ENCODE measurements at places on chromosomes 5 and 9. TPM values are rescaled to one million over a fixed set of nuclear protein-coding genes. Genes with fewer than 3 reads are reported as not detected.

Gene TRIM41
- 58.3 TPM for total RNA-seq

Gene SPATA31A3
- total RNA-seq = not detected

Gene ORM2
- total RNA-seq = 0.77 TPM

Gene QRFP
- total RNA-seq = not detected

Gene OR13C2
- total RNA-seq = not detected

Gene THOC3
- total RNA-seq = 70.8 TPM

Gene MZB1
- total RNA-seq = 0.49 TPM

Gene CREBRF
- total RNA-seq = 9.0 TPM

Gene CCDC192
- not detected for total RNA-seq

Gene CKMT2
- total RNA-seq = not detected

Gene GALT
- total RNA-seq = 42.5 TPM

Gene TERT
- 8.9 TPM for total RNA-seq

Data from Panc1 (cell line).